ENCODE measurements at places on chromosomes 4 and X.

DNA sequence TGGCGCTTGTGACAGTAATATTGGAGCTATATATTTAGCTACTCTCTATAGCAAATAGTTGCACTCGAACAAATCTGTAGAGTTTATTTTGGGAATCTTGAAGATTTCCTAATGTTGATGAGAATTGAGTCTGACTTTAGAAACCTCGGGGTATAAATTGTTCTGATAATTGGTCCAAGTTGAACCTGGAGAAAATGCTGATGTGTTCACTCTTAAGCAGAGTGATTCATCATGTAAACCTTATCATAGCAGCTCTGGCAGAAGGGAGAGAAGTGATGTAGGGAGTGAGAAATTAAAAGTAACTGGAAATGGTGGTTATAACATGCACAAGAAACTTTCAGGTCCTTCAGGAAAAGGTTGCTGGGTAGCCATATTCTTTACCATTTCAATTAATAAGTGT lies 16.4 kb upstream of the SLC4A4 start:
- no peak for DNase-seq

DNA sequence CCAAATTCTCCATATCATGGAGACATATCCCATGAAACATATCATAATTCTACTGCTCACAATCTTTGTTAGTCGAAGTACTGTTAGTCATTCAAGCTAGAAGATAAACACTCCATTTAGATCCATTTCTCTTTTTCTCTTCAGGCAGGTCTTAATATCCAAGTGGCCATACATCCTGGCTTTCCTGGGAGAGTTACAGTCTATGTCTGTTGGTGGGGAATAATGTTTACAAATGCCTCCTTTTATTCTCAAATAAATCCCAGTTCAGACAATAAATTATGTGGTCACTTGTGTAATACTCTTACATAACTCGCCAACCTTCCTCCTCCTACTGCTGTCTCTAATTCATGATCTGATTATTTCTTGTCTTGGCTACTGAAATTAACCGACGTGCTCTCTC lies 82.1 kb downstream of the VCX3B start:
- DNase-seq, result no peak

- DNase-seq, result no peak
Observed at GRCh38 chr4:18850867-18851266, 829.3 kb upstream of the LCORL start.

- DNase-seq, result peak; percentile 93
Observed at GRCh38 chr4:6768539-6768905, 14.0 kb upstream of the KIAA0232 start.

- DNase-seq, result peak; percentile 64
Observed at GRCh38 chr4:138959097-138959815, 56.3 kb upstream of the NOCT start.

DNA sequence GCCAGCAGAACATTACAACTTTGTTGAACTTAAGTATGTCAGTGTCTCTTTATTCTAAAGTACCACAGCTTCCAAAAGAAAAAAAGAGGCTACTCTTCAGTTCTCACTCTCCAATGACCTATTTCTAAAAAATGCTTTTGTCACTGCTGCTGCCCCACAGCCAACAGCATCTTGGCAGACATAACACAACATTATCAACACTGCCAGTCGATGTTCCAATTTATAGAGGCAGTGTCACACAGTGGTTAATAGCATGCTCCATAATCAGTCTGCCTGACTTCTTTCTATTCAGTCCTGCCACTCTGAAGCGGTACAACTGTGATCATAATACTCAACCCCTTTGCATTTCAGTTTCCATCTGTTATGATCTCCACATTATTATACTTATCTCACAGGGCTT lies 69.2 kb downstream of the PLS3 start:
- DNase-seq, result no peak

- no peak for DNase-seq
Observed at GRCh38 chr4:48041535-48042137, 25.1 kb downstream of the NIPAL1 start.

GRCh38 chrX:104833401-104833800 lies 267.4 kb downstream of the IL1RAPL2 start:
- DNase-seq, result no peak

GRCh38 chr4:39714166-39714565 lies 16.2 kb downstream of the UBE2K start:
- peak; percentile 70 for DNase-seq

DNA sequence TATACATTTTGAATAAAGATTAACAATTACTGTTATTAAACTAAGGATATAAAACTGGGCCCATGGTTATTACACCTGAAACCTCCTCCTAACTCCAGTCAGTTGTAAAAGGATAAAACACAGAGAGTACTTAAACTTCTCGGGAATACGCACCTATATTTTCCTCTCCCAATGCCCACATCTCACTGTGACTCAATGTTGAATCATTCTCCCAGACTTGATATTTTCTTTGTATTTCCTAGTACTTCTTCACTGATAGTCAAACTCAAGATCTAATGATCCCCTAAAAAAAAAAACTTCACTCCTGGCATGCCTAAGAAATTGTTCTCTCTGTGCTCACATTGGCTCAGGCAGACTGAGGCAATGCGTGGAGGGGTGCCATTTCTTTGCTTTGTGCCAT lies 212.5 kb upstream of the DKK2 start:
- DNase-seq, result no peak

GRCh38 chrX:149504226-149504914 lies 736 bp downstream of the IDS start:
- peak; percentile 56 for DNase-seq

DNA sequence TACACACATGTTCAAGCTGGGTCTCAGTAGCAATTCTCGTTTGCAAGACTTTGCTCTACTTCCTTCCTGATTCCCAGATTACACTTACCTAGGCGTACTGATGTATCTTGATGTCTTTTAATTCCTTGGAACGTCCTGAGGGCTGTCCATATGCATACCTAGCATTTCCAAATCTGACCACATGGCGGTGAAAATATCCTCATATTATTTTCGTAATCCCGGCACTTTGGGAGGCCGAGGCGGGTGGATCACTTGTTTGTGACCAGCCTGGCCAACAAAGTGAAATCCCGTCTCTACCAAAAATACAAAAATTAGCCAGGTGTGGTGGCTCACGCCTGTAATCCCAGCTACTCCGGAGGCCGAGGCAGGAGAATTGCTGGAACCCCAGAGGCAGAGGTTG lies 1786.3 kb upstream of the TENM3 start:
- no peak for DNase-seq

- no peak for DNase-seq
Observed at GRCh38 chrX:17546356-17546755, 171.4 kb downstream of the NHS start.

GRCh38 chrX:41198410-41198809 lies 113.2 kb downstream of the USP9X start:
- no peak for DNase-seq

DNA sequence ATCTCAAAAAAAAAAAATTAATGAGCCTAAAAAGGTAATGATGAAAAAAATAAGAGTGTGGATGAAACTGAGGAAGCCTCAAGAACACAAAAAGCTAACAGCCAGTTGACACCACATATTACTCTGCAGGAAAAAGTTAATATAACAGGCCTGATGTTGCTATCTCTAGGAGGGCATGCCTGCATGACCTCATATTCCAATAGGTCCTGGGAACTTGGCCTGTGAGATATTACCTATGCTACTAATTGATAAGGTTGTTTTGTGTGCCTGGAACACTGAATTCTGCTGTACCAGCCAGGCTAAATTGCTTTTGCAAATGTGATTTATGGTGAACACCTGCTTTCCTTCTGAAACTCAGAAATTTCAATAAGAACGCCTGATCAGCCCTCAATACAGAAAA lies 15.9 kb downstream of the SLC9A7 start:
- DNase-seq, result no peak

DNA sequence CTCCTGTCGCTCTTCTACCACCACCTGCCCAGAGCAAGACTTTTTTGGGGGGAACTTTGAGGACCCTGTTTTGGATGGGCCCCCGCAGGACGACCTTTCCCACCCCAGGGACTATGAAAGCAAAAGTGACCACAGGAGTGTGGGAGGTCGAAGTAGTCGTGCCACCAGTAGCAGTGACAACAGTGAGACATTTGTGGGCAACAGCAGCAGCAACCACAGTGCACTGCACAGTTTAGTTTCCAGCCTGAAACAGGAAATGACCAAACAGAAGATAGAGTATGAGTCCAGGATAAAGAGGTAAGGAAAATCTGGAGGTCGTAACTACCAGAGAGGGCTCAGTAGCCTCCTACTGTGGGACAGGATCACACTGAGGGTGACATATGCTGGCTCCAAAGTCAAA lies 364.5 kb downstream of the MAPK10 start:
- DNase-seq, result no peak

All from suppressor macrophage treated with lipopolysaccharide for 1 hour (primary cell).